ENCODE measurements at places on chromosomes 11 and 22. TPM values are rescaled to one million over a fixed set of nuclear protein-coding genes. Genes with fewer than 3 reads are reported as not detected.

GDPD5 gene
- 4.0 TPM for total RNA-seq

NRIP3 gene
- total RNA-seq: 4.0 TPM

MRGPRF gene
- 40.1 TPM for total RNA-seq

MYBPC3 gene
- not detected for total RNA-seq

HIC2 gene
- 2.9 TPM for total RNA-seq

MAPK8IP2 gene
- total RNA-seq: 0.39 TPM

DGAT2 gene
- total RNA-seq: 18.7 TPM

GAS2 gene
- total RNA-seq: 1.2 TPM

BCR gene
- 39.3 TPM for total RNA-seq

CCDC116 gene
- under 0.01 TPM for total RNA-seq

CD248 gene
- 135 TPM for total RNA-seq

TMEM86A gene
- 0.78 TPM for total RNA-seq

ANO5 gene
- total RNA-seq: not detected

MPPED1 gene
- total RNA-seq: not detected

THY1 gene
- total RNA-seq: 8.2 TPM

WT1 gene
- not detected for total RNA-seq

APOBEC3B gene
- total RNA-seq: 3.9 TPM

IL17REL gene
- not detected for total RNA-seq

NAA40 gene
- total RNA-seq: 12.1 TPM

BAIAP2L2 gene
- 4.1 TPM for total RNA-seq

OSBPL5 gene
- total RNA-seq: 52.8 TPM

MRPL40 gene
- 34.2 TPM for total RNA-seq

CHRDL2 gene
- total RNA-seq: not detected

LMO2 gene
- total RNA-seq: under 0.01 TPM

FOLH1 gene
- 0.73 TPM for total RNA-seq

NELL1 gene
- total RNA-seq: not detected

ADAMTS15 gene
- 66.9 TPM for total RNA-seq

TMEM218 gene
- total RNA-seq: 21.5 TPM

OR52H1 gene
- total RNA-seq: not detected

NXPE2 gene
- total RNA-seq: not detected

MAJIN gene
- total RNA-seq: not detected

LGALS12 gene
- 0.20 TPM for total RNA-seq

HARBI1 gene
- total RNA-seq: 2.6 TPM

BARX2 gene
- total RNA-seq: not detected

RBFOX2 gene
- total RNA-seq: 156 TPM

PAX6 gene
- total RNA-seq: not detected

DKK3 gene
- total RNA-seq: 11.1 TPM

MYEOV gene
- total RNA-seq: 23.9 TPM

ME3 gene
- 34.8 TPM for total RNA-seq

RPUSD4 gene
- 35.2 TPM for total RNA-seq

TMEM45B gene
- not detected for total RNA-seq

TTC36 gene
- 0.20 TPM for total RNA-seq

SLC22A6 gene
- total RNA-seq: not detected

SLC2A11 gene
- 6.3 TPM for total RNA-seq

GAL3ST1 gene
- total RNA-seq: not detected

GNAZ gene
- total RNA-seq: 3.1 TPM

MS4A4E gene
- not detected for total RNA-seq

CD6 gene
- not detected for total RNA-seq

PRG3 gene
- total RNA-seq: not detected

CRYBB3 gene
- not detected for total RNA-seq

OR51B5 gene
- not detected for total RNA-seq

LYVE1 gene
- 0.37 TPM for total RNA-seq

APOBEC3H gene
- 0.59 TPM for total RNA-seq

TMEM121B gene
- 0.20 TPM for total RNA-seq

CTSW gene
- under 0.01 TPM for total RNA-seq
